ENCODE measurements at places on chromosomes 7 and 10.

DNA sequence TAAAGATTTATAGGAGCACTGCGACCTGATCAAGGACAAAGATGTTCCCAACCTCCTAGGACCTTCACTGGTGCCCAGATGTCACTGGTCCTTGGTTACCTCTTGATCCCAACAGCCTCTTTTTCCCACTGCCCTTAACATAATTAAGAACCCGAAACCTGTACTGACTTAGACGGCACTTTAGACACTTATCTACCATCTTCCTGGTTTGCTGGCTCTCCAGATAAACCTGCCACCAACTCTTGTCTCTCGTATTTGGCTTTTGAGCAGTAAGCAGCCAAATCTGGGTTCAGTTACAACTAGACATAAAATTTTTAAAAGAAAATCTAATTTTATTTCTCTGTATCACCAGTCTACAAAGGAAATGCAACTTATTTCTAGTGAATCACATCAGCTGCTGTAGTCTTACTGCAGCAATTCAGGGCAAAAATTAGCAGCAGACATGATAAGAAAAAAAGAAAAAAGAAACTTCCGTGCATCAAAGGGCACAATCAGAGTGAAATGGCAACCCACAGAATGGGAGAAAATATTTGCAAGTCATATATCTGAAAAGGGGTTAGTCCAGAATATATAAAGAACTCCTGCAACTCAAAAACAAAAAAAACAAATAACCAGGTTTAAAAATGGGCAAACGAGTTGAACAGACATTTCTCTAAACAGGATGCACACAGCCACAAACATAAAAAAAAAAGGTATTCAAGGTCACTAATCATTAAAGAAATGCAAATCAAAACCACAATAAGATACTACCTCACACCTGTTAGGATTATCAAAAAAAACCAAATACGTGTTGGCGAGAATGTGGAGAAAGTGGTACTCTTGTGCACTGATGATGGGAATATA, 9.4 kb downstream of the ASB13 start:
- peak; percentile 2 for DNase-seq
- peaks cover 3% of the 10 kb centered on the region for H3K36me3 ChIP-seq
- no peaks in the 10 kb centered on the region for H3K27me3 ChIP-seq
- H3K27ac ChIP-seq: no peak overlapping the region

DNA sequence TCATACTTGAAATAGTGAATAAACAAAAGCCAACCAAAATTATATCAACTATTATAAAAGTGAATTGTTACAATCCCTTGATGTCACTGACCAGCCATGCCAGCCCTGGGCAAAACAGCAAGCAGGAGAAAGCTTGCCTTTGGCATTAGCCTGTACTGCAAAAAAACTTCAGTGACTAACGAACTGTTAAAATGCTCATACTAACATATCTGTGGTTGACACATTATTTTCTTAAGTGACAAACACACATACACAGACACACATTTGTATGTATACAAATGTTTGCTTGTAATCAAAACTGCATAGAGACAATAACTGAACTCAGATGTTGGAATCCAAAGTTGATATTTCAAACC, 29.5 kb downstream of the CHCHD3 start:
- H3K4me3 ChIP-seq: no peak overlapping the region
- peaks cover 29% of the 10 kb centered on the region for H3K4me1 ChIP-seq
- H3K27me3 ChIP-seq: no peaks in the 10 kb centered on the region
- H3K27ac ChIP-seq: no peak overlapping the region
- no peaks in the 10 kb centered on the region for H3K36me3 ChIP-seq

GRCh38 chr7:44217852-44218402, 17.1 kb downstream of the YKT6 start:
- no peak overlapping the region for H3K27ac ChIP-seq
- no peaks in the 10 kb centered on the region for H3K36me3 ChIP-seq
- no peak overlapping the region for H3K4me3 ChIP-seq
- H3K27me3 ChIP-seq: no peaks in the 10 kb centered on the region
- no peaks in the 10 kb centered on the region for H3K4me1 ChIP-seq

GRCh38 chr10:129770286-129770685, 193.8 kb downstream of the EBF3 start:
- H3K27ac ChIP-seq: no peak overlapping the region
- no peak for DNase-seq
- no peaks in the 10 kb centered on the region for H3K36me3 ChIP-seq

DNA sequence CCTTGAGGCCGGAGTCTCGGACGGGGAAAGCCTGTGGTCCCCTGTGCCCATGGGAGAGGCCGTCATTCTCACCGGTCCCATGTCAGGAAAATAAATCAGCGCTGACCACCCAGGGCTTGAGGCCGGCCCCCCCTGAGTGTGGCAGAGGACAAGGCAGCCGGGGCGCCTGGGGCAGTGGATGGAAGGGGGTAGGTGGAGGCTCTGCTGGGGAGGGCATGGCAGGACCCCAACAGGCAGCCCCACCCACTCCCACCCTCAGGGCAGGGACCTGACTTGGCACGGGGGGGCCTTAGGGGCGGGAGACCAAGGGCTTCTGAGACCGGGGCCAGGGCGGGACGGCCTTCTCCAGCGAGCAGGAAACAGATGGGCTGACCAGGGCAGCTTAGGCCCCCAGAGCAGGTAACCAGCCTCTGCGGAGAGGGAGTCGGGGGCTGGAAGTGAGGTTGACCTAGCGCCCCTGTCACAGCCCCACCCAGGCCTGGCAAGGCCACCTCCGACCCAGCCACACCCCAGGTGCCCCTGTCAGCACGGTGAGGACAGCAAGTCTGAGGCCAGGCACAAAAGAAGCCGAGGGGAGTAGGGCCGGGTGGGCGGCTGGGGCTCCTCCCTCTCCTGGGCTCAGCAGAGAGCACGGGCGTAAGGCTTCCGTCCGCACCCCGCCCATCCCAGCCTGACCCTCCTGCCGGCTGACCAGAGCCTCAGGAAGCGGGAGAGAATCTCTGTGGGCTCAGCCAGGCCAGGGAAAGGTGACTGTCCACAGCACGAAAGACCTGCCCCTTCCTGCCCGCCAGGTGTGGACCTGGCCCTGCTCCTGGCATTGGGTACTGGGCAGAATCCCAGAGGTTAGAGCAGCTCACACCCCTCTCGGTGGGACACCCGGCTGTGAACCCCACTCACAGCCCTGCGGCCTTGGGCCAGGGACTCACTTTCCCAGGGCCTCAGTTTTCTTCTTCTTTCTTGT, 87.4 kb downstream of the FOXL3 start:
- no peak for DNase-seq
- no peaks in the 10 kb centered on the region for H3K36me3 ChIP-seq
- no peak overlapping the region for H3K4me3 ChIP-seq
- H3K27ac ChIP-seq: peak overlapping the region; percentile 64
- H3K27me3 ChIP-seq: no peaks in the 10 kb centered on the region

DNA sequence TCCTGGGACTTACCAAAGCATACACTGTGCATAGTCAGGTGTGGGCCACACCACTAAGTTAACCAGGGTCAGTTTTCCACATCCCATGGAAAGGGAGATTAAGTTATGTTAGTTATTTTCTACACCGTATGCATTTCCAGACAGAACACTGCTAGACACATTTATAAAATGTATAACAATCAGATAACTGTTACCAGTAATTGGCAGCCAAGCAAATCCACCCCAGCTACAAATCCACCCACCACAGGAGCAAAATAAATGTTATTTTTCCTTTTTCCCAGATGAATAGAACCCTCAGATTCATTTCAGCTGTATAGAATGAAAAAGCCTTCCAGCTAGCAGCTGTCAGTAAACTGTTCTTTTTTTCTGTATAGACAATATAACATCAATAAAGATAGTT, 256.9 kb upstream of the FZD1 start:
- H3K27ac ChIP-seq: no peak overlapping the region
- no peaks in the 10 kb centered on the region for H3K27me3 ChIP-seq
- H3K4me1 ChIP-seq: no peaks in the 10 kb centered on the region
- no peak for DNase-seq

DNA sequence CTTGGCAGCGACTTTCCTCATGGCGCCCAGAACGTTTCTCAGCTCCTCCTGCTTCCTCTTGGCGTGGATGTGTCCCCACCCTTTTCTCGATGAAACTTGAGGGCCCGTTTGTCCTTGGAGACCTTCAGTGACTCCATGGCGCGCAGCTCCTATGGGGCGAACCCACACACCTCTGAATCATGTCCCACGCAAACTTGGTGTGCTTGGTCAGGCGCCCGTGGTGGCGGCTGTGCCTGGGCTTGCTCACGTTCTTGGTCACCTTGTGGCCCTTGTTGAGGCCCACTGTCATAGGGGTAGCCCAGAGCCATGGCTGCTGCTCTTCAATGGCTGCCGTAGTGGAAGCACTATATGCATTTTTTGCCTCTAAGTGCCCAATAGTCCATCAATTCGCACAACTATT, 117.5 kb upstream of the FOXP2 start:
- no peaks in the 10 kb centered on the region for H3K4me1 ChIP-seq
- no peak overlapping the region for H3K4me3 ChIP-seq
- H3K36me3 ChIP-seq: no peaks in the 10 kb centered on the region
- DNase-seq: no peak

- H3K36me3 ChIP-seq: 0 out of 2 replicates have a peak, but pooled peaks cover 1% of the 10 kb centered on the region
- H3K27me3 ChIP-seq: no peaks in the 10 kb centered on the region
- no peaks in the 10 kb centered on the region for H3K4me1 ChIP-seq
- H3K4me3 ChIP-seq: no peak overlapping the region
- DNase-seq: no peak
These were observed 74.3 kb downstream of the TMEM26 start for GRCh38 chr10:61378865-61379264.

DNA sequence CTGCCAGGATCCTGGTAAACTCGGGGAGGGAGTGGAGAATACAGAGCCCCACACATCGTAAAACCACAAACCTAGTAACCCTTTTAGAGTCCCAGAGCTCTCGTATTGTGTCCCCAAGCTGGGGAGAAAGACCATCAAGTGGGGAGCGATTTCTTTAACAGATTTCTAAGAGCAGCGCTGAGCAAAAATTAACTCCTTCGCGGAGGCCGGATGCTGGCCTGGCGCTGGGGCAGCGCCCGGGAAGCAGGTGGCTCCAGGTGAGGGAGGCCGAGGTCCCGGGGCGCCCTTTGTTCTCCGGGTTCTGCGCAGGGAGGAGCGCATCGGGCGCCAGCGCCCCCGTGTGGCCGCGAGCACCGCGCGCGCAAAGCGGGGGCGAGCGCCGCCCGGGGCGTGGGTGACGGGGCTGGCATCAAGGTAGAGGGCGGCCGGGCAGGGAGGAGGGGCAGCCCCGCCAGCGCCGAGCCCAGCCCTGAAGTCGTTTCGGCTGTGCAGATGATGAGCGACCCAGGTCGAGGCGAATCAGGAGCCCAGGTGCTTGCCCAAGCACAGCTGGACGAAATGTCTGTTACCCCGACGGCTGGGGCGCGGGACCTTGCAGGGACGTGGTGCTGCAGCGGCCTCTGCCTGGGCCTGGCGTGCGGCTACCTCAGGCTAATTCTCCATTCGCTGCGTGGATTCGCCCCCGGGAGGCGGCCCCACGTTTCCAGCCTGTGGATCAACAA, 10.4 kb upstream of the FGFR2 start:
- H3K27me3 ChIP-seq: no peaks in the 10 kb centered on the region
- no peaks in the 10 kb centered on the region for H3K36me3 ChIP-seq
- H3K4me1 ChIP-seq: peaks cover 63% of the 10 kb centered on the region

GRCh38 chr10:60950300-60950699, 6.3 kb upstream of the RHOBTB1 start:
- H3K27me3 ChIP-seq: no peaks in the 10 kb centered on the region
- H3K27ac ChIP-seq: no peak overlapping the region
- H3K36me3 ChIP-seq: no peaks in the 10 kb centered on the region
- no peak for DNase-seq
- H3K4me3 ChIP-seq: no peak overlapping the region

GRCh38 chr7:100433276-100433591, 3.1 kb downstream of the PPP1R35 start:
- no peak overlapping the region for H3K27ac ChIP-seq
- H3K36me3 ChIP-seq: no peaks in the 10 kb centered on the region
- no peaks in the 10 kb centered on the region for H3K27me3 ChIP-seq

GRCh38 chr10:132844069-132844809, 58.3 kb upstream of the NKX6-2 start:
- H3K4me1 ChIP-seq: peaks cover 12% of the 10 kb centered on the region
- DNase-seq: no peak
- H3K27me3 ChIP-seq: no peaks in the 10 kb centered on the region
- H3K27ac ChIP-seq: no peak overlapping the region
- no peaks in the 10 kb centered on the region for H3K36me3 ChIP-seq

DNA sequence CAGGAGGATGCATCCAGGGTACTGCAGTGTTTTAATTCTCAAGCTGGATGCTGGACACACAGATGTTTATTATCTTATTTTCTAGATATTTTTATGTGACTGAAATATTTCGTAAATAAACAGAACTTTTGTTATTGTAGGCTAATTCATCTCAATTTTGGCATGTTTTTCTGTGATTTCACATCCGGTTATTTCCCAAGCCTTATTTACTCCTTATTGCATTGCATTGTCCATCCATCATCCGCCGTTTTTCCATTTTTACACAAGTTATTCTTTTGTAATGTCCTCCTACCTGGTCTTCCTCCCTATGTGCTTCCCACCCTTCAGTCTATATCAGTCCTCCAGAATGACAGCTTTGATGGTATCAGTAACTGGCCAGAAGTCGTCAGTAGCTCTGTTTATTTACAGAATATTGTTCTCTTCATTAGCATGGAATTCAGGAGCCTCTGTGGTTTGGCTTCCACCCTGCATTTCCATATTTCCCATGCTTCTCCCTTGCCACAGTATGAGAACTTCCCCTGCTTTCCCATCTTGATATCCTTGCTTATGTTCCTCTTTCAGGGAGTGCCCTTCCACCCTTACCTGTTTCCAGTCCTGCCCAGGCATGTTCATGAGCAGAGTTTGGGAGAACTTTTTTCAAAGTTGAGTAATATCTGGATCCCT, 16.1 kb downstream of the GNAI1 start:
- no peaks in the 10 kb centered on the region for H3K27me3 ChIP-seq
- no peak for DNase-seq

DNA sequence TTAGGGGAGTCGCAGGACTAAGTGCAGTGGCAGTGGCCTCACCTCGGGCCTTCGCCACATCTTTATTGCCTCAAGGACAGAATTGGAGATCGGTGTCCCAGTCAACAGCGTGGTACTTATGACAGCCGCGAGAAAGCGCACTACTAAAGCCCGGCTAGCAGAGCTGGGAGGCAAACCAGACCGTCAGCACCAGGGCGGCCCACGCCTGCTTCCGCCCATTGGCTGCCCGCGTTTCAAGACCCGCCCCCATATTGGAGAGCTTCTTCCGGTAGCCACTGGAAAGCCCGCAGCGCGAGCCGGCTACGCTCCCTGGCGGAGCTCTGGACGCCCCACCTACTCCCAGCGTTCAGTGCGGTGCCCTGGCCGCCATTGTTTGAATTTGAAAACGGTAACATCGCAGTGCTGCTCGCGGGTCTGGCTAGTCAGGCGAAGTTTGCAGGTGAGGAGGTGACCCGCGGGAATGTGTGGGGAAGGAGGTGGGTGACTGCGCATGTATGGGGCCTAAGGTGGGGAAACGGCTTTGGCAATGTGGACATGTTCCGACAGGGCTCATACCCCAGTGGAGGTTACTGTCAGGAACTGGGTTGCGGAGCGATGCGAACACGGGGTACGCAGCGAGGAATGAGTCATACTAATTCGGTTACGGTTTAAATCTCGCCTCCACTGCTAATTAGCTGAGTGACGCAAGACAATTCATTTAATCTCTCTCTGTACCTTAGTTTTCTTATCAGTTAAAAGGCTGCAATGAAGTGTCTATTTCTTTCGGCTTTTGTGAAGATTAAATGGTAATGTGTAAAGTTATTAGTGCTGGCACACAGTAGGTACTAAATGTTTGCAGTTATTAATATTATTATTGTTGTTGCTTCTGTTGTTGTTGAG, at the start of gene KIF20B:
Gene KIF20B (plus strand): TSS at position 349 of the 879 bp plus-strand sequence. CDS start 3,705 bp downstream, outside the sequence.
- DNase-seq: peak; percentile 98
- no peaks in the 10 kb centered on the region for H3K36me3 ChIP-seq
- H3K4me1 ChIP-seq: peaks cover 6% of the 10 kb centered on the region
- peak within 1 kb of the TSS; percentile 89 for H3K27ac ChIP-seq

- no peak overlapping the region for H3K4me3 ChIP-seq
- DNase-seq: no peak
- H3K36me3 ChIP-seq: no peaks in the 10 kb centered on the region
- no peak overlapping the region for H3K27ac ChIP-seq
- no peaks in the 10 kb centered on the region for H3K27me3 ChIP-seq
- no peaks in the 10 kb centered on the region for H3K4me1 ChIP-seq
These were observed 172.1 kb downstream of the FRMD4A start for GRCh38 chr10:14158575-14158974.
